ENCODE measurements at places on chromosomes 6 and 20.
A peak's percentile ranks its signal among the peaks of the same experiment; 100 is the strongest.

GRCh38 chr20:23623666-23624323 is 14.0 kb downstream of the CST3 start:
- no peak for DNase-seq

GRCh38 chr20:52497731-52498130 is 306.2 kb upstream of the ZFP64 start:
- DNase-seq, result no peak

GRCh38 chr20:15895126-15895525 is 678.1 kb downstream of the KIF16B start:
- no peak for DNase-seq

DNA sequence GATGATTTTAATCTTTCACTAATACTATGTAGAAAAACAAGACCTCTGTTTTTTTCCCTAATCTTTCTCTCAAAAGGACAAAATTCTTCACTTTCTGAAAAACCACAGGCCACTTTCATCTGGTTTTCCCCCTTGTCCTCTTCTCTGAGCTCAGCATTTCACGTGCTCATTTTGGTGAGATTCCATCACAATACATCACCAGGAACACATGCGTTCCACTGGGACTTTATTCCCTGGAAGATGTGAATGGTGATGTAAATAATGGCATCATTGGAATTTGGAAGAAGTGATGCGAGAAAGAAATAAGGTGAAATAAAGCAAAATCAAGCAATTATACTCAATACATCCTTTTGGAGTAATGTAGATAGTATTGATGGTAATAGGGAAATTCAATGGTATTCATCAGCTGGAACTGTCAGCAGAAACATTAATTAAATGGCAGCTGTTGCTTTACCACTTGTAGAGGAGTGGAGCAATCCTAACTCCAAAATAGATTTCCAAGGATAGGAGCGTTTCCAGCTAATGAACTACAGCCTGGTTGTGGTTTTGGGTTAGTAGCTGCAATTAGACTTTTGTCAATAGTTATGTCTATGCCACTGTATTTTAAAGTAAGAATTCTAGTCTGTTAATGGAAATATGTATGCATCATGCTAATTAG is 11.5 kb downstream of the FILIP1 start:
- DNase-seq, result no peak

DNA sequence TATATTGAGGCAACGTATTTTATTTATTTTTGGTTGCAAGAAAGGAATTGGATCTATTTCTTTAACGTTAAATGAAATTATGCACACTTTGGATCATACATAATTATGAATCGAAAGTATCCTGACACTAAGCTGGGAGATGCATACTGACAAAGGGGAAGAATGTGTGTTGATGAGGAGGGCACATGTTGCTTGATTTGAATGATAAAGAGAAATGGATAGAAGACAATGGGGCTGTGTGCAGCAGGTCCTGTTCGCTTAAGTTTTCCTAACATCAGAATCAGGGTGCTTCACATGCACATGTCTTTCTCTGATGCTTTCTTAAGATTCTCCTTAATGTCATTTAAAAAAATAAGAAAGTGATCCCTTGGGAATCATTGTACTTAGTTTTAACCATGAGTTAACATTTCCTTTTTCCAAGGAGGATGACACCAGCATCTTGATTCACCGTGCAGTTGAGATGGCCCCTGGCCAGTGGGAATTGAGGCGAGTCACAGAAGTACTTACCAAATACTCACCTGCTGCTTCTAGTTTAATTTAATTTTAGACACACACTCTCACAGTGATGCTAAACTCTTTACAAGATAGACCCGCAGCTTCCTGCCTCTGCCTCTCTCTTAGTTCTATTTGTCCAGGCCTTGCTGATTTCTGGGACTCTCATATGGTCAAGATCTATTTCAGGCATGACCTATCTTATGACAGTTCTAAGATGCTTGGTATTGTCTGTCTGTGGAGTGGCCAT is 116.5 kb downstream of the CLIC5 start:
- DNase-seq, result no peak

- DNase-seq, result peak; percentile 10
Measured at GRCh38 chr20:34475979-34476736, 40.1 kb upstream of the DYNLRB1 start.

- no peak for DNase-seq
Measured at GRCh38 chr6:112054001-112054400, at the start of gene CCN6. TSS of gene CCN6 (plus strand) at chr6:112054104. CDS start at chr6:112054358, 254 bp downstream.

DNA sequence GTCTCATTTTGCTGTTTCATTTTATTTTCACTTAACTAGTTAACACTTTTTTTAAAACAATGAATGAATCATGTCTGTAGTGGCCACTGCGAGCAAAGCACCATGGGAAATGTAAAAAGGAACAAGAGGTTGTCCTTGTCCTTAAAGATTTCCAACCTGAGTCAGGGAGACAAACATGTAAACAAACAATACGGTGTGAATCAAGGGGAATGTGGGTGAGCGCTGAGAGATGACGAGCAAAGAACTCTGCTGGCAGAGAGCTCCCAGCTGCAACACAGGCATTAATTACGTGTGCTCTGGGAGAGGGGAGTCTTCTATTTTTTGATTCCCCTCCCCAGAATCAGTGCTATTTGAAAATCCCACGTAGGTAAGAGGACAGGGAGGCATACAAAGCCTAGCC is 84.3 kb downstream of the ATXN1 start:
- no peak for DNase-seq

- DNase-seq, result no peak
Measured at GRCh38 chr6:166167801-166168615, at the start of gene TBXT. TSS of gene TBXT (minus strand) at chr6:166167851. CDS start at chr6:166167591, 260 bp downstream.

GRCh38 chr6:153511896-153512496 is 380.9 kb upstream of the RGS17 start:
- DNase-seq, result no peak

DNA sequence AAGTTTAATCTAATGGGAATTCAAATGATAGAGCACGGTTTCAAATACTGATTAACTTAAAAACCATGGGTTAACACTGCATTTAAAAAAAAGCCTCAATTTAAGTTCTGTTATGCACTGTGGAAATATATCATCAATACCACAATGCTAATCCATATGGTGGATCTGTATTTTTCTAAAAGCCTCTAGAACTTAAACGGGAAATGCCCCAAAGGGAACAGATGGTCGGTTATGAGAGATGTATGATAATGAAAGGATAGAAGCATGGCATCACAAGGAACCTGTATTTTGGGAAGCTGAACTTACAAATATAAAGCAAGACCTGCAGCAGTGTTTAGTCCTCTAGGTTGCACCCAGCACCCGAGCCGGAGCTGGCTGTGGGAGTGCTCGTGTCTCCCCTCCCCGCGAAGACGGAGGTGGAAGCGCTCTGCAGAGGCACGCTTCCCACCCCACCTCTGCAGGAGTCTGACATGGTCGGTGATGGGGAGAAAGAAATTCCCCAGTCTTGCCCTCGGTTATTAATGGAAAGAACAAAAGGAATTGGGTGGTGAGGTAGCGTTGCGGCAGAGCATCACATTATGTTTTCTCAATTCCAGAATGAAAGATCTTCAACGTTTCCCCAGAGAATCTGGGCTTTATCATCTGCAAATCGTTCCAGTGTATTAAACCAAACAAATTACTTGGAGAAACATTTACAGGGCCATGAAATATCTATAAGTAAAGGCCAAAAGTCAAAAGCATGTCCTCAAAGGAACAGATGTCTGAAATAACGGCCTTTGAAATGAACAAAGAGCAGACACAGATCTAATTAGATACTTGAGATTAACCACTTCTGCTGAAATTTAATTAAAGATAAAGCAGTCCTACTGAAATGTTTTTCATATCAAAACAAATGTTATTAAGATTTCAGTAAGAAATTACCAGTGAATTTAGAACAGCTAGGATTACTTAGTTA is 103.1 kb upstream of the POPDC3 start:
- no peak for DNase-seq

DNA sequence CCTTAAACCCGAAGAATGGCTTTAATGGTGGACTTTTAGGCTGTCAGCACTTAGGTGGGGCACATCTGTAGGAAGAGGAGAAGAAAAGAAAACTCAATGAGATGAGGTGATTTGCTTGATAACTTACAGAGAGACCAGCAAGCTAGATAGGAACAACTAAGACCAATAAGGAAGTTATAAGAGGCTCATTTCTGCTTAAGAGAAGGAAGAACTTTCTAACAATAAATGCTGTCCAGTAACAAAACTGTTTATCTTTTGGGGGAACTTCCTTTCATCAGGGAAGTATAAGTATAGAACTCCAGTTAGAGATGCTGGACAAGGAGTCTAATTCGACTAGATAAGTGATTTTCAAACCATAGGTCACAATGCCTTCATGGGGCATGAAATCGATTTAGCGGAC is 107.2 kb upstream of the SIRPA start:
- DNase-seq, result no peak

DNA sequence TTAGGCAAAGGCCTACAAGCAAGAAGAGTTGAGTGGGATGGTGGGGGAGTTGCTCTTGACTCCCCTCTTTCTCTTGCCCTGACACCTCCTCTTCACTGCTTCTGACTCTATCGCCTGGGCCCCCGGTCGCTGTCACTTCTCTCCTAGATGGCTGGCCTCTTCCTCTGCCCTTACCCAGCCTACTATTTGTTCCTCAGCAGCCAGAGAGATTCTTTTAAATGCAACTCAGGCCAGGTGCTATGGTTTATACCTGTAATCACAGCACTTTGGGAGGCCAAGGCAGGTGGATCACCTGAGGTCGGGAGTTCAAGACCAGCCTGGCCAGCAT is 4.3 kb upstream of the PDYN start:
- no peak for DNase-seq

DNA sequence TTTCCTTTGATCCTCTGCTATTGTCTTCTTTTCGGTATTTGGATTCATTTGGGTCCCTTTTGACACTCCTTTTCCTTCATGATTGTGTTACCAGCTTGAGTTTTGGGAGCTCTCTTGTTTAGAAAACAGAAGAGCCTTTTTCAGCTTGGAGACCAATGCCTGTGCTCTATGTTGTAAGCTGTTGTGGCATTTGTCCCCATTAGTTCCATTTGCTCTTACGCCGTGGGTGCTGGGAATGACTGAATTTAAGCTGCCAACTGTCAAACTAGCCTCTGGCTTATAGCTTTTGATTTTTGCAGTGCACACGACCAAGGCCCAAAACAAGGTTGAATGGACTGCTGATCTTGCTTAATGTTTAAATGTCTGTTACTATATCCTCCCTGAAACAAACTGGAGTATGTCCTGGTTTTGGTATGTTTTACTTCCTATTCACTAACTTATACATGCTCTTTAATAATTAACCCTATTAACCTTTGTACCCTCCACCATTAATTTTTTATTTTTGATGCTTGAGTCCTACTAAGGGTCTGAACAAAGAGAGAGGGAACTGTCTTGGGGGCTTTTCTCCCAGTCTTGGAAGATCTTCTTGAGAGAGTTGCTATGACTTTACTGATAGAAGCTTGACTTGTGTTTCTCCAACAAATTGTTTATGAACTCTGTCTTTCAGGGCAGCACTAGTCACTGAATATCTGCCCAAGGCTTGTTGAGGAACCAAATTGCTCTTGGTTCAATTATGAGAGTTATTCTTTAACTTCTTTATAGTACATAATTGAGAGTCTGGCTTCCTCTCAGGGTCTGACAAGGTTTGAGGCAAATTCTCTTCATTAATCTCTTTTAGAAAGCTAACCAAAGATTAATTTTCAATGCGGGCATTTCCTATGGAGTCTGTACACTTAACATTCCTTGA is 100.3 kb upstream of the SIRPG start:
- no peak for DNase-seq

DNA sequence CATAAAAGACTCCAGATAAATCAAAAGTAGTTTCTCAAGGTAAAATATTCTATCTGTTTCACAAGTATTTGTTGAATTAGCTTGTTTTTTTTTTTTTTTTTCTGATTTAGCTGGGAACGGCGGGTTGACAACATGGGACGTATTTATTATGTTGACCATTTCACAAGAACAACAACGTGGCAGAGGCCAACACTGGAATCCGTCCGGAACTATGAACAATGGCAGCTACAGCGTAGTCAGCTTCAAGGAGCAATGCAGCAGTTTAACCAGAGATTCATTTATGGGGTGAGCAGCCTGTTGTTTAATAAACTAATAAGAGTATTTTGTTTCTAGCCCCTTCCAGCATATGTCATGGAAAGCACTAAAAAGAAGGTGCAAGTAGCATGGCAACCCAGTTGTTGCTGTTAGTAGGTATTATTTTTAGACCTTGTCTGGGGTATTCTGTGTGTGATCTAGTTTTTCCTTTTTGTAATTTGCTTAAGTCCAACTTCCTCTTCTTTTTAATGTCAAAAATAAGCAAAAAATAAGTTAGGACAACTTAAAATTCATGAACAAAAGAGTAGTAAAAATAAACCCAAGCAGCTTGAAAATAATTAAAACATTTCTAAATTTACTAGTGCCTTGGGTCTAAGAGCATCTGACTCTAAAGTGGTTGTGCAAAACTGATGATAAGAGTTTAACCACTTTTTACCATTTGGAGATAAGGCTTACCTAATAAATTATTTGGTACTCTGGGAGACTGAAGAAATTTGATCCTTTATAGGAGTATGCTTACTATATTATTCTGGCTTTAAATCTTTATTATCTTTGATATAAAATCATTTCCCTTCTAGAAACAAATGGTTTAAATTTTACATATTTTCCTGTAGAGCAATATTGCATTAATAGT is 70.8 kb upstream of the DYNLRB1 start:
- DNase-seq, result no peak
